Activated CD4-positive, alpha-beta T cell treated with anti-CD3 and anti-CD28 coated beads, Interleukin-2, Interleukin-6, amounts not matched to agents 100 ng/mL and 50 ng/mL, durations not matched to agents 16 hours and 8 hours (primary cell): ENCODE measurements at places on chromosomes 2 and 18.

GRCh38 chr2:30253873-30254684, 22.7 kb downstream of the LBH start:
- no peak for DNase-seq

- DNase-seq, result no peak
Observed at GRCh38 chr2:200829258-200829655, 17.5 kb downstream of the BZW1 start.

DNA sequence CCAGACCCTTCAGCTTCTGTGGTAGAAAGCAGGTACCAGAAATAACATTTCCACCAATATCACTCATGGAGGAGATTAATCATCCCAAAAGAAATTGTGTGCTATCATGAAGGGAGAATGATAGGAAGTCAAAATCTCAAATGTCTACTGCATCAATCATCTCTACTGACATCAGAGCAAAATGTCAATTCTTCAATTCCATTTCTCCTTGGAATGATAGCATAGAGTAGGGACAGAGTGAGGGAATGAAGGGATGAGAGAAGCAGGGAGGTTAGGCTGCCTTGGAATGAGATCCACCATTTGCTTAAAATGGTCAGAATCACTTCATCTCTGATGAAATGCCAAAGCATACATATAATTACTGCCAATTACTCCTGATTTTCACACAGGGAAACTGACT, 371.8 kb upstream of the ACVR2A start:
- no peak for DNase-seq

- peak; percentile 35 for DNase-seq
Observed at GRCh38 chr2:64807417-64807816, 153.7 kb upstream of the SERTAD2 start.

GRCh38 chr18:80202264-80202998, 44.9 kb downstream of the PARD6G start:
- peak; percentile 89 for DNase-seq

DNA sequence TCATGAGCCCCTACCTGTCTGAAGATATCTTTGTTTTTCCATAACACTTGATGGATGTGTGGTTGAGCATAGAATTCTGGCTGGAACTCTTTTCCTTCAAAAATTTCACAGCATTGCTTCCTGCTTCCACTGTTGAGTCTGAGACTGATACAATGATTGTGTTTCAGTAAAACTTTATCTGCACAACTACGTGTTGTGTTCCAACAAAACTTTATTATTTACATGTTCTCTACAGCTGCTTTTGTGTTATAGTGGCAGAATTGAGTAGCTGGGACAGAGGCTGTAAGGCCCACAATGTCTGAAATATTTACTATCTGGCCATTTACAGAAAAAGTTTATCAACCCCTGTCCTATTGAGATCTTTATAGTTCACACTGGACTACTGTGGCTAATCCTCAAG, 275.3 kb downstream of the PHLPP1 start:
- no peak for DNase-seq

GRCh38 chr2:11187731-11188130, 32.5 kb downstream of the SLC66A3 start:
- no peak for DNase-seq

DNA sequence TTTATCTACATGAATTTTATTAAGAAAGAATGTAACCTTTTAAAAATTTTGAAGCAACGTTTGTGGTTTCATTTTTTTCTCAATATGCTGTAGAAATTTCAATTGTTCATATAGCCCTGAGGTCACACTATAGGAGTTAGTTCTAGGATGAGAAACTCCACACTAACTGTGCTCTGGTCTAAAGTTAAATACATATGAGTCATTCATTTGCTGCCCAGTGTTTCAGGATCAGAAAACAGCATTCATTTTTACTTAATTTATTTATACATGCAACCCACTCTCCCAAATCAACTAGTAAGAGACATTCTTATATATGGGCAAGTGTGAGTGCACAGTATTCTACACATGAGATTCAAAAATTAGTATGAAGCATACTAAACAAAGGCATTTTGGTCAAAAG, 137.9 kb downstream of the DOCK10 start:
- no peak for DNase-seq

DNA sequence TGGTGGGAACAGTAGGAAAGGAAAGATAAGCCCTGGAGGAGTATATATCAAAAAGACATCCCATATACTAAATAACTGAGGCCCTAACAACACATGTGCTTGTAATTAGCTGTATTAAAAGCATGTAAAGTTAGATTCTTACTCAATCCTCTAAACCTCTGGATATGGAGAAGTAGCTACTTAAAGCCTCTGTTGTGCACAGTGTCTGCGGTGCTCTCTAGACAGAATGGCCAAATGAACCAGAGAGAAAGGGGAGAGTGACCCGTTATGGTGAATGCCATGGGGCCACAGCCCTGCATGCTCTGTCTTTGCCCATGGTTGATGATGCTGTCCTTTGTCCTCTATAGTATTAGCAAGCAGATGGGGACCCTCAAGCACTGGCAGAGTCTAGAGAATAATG, 104.4 kb upstream of the SLC8A1 start:
- DNase-seq, result no peak

DNA sequence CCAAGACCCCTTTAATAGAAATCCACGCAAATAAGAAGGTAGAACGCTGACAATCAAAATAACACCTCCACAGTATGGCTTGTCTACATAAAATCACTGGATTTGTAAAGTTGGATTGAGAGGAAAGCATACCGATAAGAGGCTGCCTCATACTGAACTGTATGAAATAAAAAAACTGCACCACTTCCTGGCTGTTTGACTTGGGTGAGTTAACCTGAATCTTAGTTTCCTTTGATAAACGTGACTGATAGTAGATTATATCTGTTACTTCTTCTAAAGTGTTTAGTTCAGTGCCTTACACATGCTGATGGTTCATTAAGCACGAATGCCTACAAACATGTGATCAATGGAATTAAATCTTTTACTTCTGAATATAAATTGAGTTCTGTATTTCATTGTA, 140.4 kb upstream of the RNF152 start:
- DNase-seq, result no peak

DNA sequence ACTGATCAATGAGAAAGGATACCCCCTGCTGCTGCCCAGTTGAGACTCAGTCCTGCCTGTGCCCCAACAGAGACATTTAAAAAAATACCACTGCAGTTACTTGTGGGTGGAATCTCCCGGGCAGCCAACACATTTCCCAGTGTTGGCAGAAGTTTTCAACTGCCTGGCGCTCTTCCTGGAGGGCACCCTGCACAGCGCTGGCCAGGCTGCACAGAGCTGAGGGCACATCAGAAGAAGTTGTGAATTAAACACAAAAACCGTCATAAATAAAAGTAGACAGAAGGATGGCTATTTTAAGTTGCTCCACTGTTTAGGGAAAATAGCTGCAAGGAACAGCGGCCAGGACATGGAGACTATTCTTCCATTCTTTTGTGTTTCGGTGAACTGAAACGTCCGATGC, 110.2 kb upstream of the THOC1 start:
- no peak for DNase-seq

- DNase-seq, result no peak
Observed at GRCh38 chr2:195473862-195474261, 183.2 kb upstream of the SLC39A10 start.

DNA sequence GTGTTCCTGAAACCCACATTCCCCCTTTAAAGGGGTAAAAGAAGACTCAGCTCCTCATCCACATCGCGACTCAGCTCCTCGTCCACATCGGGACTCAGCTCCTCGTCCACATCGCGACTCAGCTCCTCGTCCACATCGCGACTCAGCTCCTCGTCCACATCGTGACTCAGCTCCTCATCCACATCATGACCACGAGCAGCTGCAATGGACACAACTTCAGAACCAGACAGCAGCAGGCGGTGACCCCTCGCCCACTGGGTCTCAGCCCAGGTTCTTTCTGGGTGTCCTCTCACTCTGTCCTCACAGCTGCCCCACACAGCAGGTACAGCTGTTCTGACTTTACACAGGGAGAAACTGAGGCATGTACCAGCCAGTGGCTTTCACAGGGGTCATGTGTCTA, 163.5 kb upstream of the SALL3 start:
- no peak for DNase-seq

- no peak for DNase-seq
Observed at GRCh38 chr2:133477616-133477990, 90.7 kb downstream of the NCKAP5 start.

GRCh38 chr2:127670055-127670956, 5.0 kb downstream of the LIMS2 start:
- DNase-seq, result no peak

- DNase-seq, result no peak
Observed at GRCh38 chr2:197950724-197951123, 146.3 kb downstream of the PLCL1 start.

GRCh38 chr2:94956797-94957391, 68.6 kb upstream of the MAL start:
- DNase-seq, result peak; percentile 47

- no peak for DNase-seq
Observed at GRCh38 chr2:152106464-152106863, 7.6 kb upstream of the CACNB4 start.

- DNase-seq, result no peak
Observed at GRCh38 chr2:57373530-57373929, 673.1 kb upstream of the VRK2 start.

DNA sequence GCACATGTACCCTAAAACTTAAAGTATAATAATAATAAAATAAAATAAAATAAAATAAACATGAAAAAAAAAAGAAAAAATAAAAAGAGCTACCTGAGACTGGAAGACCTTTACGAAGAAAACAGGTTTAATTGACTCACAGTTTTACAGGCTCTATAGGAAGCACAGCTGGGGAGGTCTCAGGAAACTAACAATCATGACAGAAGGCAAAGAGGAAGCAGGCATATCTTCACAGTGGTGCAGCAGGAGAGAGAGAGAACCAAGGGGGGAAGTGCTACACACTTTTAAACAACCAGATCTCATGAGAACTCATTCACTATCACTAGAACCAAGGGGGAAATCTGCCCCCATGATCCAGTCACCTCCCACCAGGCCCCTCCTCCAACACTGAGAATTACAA, 379.3 kb upstream of the VWC2L start:
- no peak for DNase-seq
